Hypothalamus (tissue), 51 donors: ENCODE measurements at places on chromosomes 7 and 10.

DNA sequence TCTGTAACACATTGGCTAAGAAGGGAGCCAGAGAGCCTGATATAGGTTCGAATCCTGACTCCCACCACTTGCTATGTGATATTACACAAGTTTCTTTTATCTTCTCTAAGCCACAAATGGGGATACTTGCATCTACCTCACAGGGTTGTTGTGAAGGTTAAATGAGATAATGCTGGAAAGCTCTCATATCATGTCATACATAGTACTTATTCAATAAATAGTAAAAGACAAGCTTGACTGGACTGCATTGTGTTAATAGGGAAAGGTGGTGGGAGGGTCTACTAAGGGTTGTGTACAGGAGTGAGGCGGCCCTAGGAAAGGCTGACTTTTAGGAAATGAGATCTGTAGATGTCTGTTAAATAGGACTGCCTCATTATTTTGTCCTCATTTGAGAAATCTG, 35.8 kb upstream of the DNMBP start:
- no peak for DNase-seq

DNA sequence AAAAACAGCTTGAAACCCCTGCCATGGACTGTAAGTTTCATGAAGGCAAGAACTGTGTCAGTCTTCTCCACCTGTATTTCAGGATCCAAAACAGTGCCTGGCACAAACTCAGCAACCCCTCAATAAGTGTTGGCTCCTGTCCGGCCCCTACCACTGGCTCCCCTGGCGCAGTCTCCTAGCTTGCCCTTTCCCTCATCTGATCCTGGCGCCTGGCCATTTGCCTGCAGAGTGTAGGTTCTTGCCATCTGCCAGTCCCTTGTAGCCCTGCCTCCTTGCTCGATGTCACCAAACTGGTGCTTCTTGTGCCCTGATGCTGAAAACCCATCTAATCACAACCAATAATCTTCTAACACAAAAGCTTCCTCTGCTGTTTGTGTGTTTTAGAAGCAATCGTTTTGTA, 60.4 kb downstream of the LGI1 start:
- no peak for DNase-seq

GRCh38 chr10:96017191-96017687, 26.1 kb upstream of the CCNJ start:
- no peak for DNase-seq

GRCh38 chr7:45158471-45158870, 880 bp downstream of the RAMP3 start:
- DNase-seq = no peak

- DNase-seq = no peak
These were observed 76.9 kb downstream of the UBE2H start for GRCh38 chr7:129875745-129876411.

DNA sequence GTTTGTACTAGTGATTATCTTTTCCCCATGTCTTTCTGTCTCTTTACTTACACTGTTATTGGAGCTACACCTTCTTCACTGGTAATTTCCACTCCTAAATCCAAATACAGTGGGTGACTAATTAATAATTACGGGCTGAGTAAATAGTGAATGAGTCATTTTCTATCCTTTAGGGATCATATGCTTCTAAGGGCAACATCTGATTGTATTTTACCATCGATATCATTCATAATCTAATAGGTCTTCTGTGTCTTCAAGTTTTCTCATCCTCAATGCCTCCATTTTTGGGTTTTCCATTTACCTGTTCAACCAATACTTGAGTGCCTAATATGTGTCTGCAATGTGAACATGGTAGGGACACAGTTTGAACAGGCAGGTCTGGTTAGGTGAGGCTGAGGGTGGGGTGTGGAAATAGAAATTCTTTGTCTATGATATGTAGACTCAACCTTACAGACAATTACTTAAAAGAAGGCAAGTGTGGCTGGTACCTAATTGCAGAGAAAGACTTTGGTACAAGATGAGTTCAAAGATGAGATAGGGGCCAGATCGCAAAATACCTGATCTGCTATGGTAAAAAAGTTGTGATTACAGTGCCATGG, 5.9 kb upstream of the DHX32 start:
- no peak for DNase-seq

GRCh38 chr10:72935361-72935760, 19.2 kb downstream of the PLA2G12B start:
- DNase-seq = no peak

- no peak for DNase-seq
These were observed 346.5 kb upstream of the CACNA2D1 start for GRCh38 chr7:82789883-82790609.

DNA sequence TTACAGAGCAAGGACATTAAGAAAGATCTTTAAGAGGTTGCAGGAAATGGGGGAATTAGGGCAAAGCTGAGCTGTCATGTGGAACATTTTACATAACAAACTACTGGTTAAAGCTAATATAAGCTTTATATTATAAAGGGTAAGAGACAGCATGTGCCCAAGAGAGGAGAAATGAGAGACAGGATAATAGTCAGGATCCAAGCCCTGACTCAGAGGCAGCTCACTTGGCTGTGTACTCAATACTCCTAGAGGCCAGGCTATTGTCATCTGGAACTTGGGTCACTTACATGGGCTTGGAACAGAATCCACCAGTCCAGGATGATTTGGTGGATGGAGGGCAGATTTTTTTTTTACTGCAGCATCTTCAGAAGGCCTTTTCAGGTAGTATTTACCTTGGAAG, 418.6 kb upstream of the ZMIZ1 start:
- no peak for DNase-seq

DNA sequence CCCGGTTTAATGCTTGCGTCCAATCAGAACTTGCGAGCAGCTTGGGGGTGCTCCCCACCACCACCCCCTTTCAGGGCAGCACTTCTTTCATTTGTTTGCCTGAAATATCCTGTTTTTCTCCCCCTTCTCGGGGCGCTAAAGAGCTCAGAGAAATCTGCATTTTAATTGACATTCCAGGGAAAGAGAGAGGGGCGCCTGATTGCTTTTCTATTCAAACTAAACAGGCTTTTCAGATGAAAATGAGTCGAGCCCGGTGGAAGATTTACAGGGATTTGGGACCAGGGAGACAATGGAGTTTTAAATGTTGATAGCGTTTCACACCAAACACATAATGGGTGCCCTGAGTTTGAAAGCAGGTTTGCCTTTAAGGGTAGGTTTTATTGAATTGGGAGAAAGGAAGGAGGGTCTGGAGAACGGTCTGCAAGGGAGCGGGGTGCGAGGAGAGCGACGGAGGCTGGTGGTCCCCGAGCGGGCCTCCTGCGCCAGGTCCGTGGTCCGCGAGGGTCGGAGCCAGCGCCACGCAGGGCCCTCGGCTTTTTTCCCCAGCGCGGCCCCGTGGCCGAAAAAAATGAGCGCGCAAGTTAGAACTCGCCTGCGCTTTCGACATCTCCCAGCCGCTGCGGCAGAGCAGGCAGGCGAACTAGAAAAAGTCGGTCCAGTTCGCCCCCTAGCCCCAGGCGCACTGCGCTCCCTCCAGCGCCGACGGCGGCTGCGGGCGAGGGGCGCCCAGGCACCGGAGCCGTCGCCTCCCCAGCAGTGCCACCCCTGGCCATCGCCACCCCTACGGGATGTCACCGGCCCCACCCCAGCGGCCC, 1.3 kb downstream of the FGFR2 start:
- peak; percentile 73 for DNase-seq

DNA sequence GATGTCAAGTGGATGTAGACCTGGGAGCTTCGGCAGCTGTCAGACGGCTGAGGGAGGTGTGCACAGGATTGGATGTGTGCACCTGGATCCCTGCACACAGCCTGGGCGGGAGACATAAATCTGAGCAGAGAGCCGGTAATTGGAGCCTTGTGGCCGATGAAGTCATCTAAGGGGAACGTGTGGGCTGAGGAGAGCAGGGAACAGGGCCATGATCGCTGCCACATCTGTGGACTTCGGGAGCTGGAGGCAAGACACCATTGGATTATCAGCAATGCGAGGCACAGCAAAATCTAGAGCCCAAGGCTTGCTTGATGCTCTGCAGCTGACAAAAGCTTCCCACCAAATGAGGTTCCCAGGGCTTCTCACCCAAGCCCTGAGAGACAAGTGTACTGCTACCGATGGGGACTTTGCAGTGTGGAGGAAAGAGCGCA, 147.7 kb downstream of the PTPN20 start:
- no peak for DNase-seq

GRCh38 chr10:75145590-75145989, 34.1 kb downstream of the SAMD8 start:
- DNase-seq = no peak

DNA sequence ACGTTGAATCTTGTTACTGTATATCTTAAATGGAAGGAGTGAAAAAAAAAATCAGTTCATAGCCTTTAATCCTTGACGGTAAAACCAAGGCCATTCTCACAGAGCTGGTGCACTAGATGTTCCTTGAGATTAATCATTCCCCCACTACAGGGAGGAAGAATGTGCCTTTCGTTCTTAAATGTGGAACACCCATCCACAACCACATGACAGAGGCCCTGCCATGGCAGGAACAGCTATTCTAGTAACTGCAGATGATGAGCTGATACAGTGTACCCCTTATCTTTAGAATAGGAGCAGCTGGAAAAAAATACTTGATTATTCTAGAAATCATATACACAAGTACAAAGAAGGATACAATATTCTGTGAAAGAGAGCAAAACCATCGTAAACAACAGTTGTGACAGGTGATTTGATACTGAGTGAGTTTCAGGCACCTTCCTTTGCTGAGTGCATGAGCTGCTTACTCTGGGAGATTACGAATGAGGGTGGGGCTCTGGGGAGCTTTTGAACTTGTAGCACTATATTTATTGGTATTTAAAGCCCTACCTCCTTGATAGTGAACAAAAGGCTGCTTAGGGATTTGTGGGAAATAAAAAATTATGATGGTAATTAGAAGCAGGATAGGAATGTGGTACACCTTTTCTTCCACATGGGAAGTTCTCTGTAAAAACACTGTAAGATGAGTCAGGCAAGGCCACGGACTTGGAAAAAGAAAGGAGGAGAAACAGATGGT, 244.4 kb upstream of the SLC26A5 start:
- no peak for DNase-seq

DNA sequence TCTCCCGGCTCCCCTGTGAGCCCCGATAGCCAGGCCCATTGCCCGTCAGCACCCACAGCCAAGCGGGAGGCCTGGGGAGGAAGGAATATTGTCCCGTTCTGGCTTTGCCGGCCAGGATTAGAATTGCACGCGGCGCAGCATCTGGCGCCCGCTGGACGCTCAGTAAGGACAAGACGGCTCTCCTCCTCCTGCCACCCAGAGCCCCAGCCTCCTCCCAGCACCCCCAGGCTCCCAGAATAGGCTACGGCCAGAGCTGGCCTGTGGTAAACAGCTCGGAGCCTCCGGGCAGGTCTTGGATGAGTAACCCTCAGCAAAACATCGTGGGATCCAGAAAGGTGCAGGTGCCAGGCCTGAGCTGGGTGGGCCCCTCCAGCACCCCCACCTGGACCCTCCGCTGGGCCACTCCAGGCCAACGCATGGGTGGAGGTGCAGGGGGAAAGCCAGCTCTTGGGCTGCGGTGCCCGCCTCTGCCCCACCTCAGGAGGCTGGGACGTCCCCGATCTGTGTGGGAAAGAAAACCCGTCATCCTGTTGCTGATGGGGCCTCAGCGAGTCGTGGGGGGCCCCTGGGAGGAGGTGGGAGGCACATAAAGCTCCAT, 5.8 kb upstream of the FAM20C start:
- DNase-seq = no peak

- no peak for DNase-seq
These were observed 106.2 kb upstream of the GLCCI1 start for GRCh38 chr7:7862393-7862792.

GRCh38 chr10:86085686-86086085, 280.9 kb downstream of the GRID1 start:
- DNase-seq = no peak

DNA sequence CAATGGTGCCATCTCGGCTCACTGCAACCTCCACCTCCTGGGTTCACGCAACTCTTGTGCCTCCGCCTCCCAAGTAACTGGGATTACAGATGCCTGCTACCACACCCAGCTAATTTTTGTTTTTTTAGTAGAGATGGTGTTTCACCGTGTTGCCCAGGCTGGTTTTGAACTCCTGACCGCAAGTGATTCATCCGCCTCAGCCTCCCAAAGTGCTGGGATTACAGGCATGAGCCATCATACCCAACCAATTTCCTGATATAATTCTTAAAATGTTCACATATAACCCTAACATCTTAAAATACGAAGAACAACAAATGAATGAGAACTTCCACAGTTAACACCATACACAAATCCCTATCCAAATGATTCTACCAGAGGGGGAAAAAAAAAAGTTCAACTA, 31.2 kb downstream of the BAIAP2L1 start:
- no peak for DNase-seq

DNA sequence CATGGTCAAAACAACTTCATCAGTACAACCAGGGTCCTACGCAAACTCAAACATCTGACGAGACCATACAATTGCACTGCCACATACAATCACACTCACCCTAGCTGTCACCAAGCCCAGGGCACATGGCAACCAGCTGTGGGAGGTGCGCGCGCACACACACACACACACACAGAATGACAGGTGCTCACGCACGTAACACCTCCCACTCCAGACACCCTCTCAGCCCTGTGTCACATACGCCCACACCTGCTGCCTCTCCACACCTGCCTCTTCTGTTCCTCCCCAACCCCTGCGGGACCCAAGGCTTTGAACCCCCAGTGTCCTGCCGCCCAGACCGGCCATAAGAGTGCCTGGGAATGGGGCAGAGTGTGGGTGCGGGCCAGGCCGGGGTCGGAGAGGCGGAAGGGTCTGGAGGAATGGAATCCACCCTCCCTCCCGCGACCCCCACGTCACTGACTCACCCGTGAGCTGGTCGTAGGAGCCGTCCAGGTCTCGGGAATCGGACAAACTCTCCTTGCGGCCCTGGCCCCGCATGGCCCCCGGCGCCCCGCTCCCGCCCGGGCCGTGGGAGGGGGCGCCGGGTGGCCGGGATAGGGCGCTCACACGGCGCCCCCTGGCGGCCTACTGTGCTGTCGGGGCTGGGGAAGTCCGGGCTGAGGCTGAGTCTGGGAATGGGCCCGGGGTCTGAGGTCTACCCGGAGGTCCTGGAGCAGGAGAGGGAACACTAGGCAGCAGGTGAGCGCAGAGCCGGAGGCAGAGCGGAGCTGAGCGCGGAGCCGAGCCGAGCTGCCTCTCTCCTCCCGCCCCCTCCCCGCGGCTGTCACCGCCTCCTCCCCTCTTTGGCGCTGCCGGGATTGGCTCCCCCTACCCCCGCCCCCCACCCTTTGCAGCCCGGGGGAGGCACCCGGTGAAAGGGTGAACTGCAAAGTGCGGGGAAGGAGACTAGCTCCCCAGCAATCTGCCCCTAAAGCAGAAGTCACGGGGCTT, at the start of gene KCNIP2:
TSS of gene KCNIP2 (minus strand) at position 769 of the 990 bp plus-strand sequence. CDS start at position 537, 232 bp downstream.
- DNase-seq = no peak

DNA sequence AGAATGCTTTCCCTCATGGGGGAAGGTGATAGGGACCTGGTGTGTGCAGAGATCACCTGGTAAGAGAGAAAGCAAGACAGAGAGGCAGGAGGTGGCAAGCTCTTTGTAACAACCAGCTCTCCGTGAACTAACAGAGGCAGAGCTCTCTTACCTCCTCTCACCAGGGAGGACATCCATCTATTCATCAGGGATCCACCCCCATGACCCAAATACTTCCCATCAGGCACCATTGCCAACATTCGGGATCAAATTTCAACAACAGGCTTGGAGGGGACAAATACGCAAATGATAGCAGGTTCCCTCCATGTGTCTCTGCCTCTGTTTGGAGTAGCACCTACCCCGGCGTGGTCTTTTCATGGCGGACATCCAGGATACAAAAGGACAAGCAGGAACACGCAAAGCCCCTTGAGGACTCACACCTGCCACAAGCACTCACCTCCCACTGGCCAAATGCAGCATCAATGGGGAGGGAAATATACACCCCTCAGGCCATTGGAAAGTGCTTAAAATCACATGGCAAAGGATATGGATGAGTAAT, 431.2 kb upstream of the AUTS2 start:
- DNase-seq = no peak
